ENCODE measurements at places on chromosomes 2 and 18. TPM values are rescaled to one million over a fixed set of nuclear protein-coding genes. Genes with fewer than 3 reads are reported as not detected.

The NOTO gene
- not detected for total RNA-seq

The AOX1 gene
- total RNA-seq: 4.1 TPM

The POMC gene
- 9.2 TPM for total RNA-seq

The MOGAT1 gene
- 0.65 TPM for total RNA-seq

The AFF3 gene
- total RNA-seq: 7.6 TPM

The BOK gene
- 3.8 TPM for total RNA-seq

The RAPH1 gene
- 11.9 TPM for total RNA-seq

The MC4R gene
- total RNA-seq: not detected

The VSNL1 gene
- total RNA-seq: 10.4 TPM

The SLC11A1 gene
- 4.4 TPM for total RNA-seq

The RFTN2 gene
- 4.4 TPM for total RNA-seq

The FABP1 gene
- total RNA-seq: not detected

The CD226 gene
- 0.94 TPM for total RNA-seq

The TMEM17 gene
- 1.7 TPM for total RNA-seq

The SPP2 gene
- not detected for total RNA-seq

The CNDP1 gene
- total RNA-seq: not detected

The DOK6 gene
- total RNA-seq: 5.2 TPM

The CDCA7 gene
- 1.3 TPM for total RNA-seq

The OSBPL6 gene
- 3.3 TPM for total RNA-seq

The POTEJ gene
- not detected for total RNA-seq

The TDRD15 gene
- total RNA-seq: not detected

The ALPI gene
- total RNA-seq: not detected

The BUB1 gene
- 0.65 TPM for total RNA-seq

The FMNL2 gene
- 6.1 TPM for total RNA-seq

The SNTG2 gene
- total RNA-seq: 0.73 TPM

The GKN1 gene
- not detected for total RNA-seq

The ITGA6 gene
- 44.4 TPM for total RNA-seq

The ADD2 gene
- 2.0 TPM for total RNA-seq

The CHN1 gene
- total RNA-seq: 9.2 TPM

The TRAK2 gene
- total RNA-seq: 163 TPM

The RNU2-63P gene
- total RNA-seq: not detected

The SMYD1 gene
- total RNA-seq: 468 TPM

The SCN2A gene
- total RNA-seq: 0.05 TPM

The UGT1A10 gene
- total RNA-seq: not detected

The CFC1 gene
- not detected for total RNA-seq

The KCNG3 gene
- total RNA-seq: not detected

The SPHKAP gene
- 113 TPM for total RNA-seq

The AGAP1 gene
- total RNA-seq: 25.4 TPM

The MCFD2 gene
- 57.1 TPM for total RNA-seq

The BOLL gene
- not detected for total RNA-seq

The ST8SIA5 gene
- total RNA-seq: 1.5 TPM

The GPR45 gene
- total RNA-seq: not detected

The PTMA gene
- 195 TPM for total RNA-seq

The SPATA3 gene
- total RNA-seq: not detected

The ACTG2 gene
- 1.7 TPM for total RNA-seq

The POTEC gene
- not detected for total RNA-seq

Data from Right ventricle myocardium superior (tissue), 1 donor.